Memory B cell (primary cell): ENCODE measurements at places on chromosomes 3 and 15.

GRCh38 chr3:149151843-149152242 is 22.4 kb downstream of the HPS3 start:
- no peak for DNase-seq

- DNase-seq, result no peak
Measured at GRCh38 chr3:178236555-178237277, 299.5 kb upstream of the KCNMB2 start.

- DNase-seq, result no peak
Measured at GRCh38 chr3:114455432-114455831, 161.6 kb downstream of the TIGIT start.

GRCh38 chr15:80594091-80594889 is 100.8 kb upstream of the ABHD17C start:
- no peak for DNase-seq

DNA sequence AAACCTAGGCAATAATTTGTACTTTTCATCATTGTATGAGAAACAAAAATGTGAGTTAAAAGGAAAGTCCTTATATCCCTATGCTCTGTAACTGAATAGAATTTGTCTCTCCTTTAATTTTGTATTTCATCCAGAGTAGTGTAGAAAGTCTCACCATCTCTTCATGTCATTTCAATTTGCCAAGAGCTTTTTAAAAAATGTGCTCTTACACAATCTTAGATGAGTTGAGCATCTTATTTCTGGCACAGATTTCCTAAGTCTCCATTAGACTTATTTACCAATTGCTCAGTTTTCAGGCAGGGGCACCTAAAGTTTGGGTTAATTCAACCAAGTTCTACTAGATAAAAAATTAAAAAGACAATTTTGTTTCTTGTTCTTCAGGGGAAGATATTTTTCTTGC is 201.5 kb upstream of the RBMS3 start:
- DNase-seq, result no peak

DNA sequence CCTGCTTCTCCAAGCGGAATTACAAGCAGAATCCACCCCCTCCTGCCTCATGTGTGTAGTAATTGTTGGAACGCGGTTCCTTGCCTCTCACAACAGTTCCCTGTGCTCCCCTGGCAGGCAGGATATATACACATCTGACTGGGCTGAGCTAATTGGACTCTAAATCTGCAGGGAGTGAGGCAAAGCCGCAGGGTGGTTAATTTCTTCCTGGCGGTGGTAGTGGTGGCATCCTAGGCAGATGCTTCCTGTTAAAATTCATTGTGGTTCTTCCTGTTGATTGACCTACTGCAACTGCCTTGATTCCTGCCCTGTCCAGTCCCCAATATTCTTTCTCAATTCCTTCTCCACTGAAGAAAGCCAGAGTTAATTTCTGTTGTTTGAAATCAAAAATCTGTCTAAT is 202.9 kb upstream of the PROK2 start:
- DNase-seq, result no peak

DNA sequence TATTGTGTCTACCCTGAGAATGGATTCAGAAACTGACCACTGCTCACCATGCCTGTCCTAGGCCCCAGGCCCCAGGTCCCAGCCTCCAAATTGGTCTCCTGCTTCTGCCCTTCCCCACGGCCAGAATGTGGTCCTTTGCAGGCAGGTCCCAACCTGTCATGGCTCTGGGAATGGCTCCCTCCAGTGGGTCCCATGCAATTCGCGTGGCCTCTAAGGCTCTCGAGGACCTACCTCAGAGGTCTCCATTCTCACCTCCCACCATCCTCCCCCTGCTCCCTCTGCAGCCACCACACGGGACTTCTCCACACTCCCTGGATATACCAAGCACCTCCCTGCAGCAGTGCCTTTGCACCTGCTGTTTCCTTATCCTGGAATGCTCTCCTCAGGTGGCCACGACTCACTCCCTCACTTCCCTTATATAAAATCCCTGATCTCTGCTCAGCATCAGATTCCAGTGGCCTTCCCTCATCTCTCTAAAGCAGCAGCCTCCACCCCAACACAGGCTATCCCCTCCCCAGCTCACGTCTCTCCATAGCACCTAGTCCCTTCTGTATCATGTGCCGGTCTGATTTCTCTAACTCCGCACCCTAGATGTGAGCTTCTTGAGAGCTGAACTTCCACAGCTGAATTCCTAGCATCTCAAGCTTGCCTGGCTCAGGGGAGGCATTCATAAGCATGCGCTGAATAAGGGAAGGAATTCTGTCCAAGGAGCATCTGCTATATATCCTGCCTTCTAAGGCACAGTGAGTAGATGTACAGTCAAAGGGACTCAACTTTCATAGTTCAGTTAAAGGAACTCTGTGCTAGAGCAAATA is 56.9 kb downstream of the ARRDC4 start:
- DNase-seq, result no peak

DNA sequence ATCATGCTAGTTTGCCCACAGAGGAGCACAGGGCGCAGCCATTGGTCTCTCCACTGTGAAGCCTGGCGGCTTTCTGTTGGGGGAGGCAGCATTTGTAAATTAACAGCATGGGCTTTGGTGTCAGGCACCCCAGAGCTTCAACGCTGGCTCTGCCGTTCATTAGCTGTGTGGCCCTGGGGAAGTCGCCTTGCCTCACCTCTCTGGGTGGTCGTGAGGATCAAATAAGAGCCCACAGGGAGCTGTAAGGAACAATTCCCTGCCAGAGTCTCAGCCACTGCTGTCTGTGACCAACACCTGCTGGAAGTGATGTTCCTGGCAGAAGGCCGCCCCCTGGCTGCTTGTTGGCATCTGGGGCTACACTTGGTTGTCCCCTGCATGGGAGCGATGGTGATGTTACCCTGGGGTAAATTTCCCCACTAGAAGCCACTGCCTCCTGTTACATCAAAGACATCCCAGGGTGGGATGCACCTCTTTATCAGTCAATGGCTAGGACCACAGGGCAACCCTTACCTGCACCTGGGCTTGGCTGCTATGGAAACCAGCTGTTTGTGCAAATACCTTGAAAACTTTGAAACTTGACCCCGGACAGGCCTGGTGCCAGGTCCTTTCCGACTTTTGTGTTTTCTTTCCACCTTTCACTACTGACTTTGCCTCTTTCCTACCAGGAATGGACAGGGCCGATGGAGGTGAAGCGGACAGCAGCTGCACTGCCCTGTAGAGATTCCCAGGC is 36.9 kb downstream of the DNASE1L3 start:
- no peak for DNase-seq
